ENCODE measurements at places on chromosomes 13 and 19. TPM values are rescaled to one million over a fixed set of nuclear protein-coding genes. Genes with fewer than 3 reads are reported as not detected.

DNA sequence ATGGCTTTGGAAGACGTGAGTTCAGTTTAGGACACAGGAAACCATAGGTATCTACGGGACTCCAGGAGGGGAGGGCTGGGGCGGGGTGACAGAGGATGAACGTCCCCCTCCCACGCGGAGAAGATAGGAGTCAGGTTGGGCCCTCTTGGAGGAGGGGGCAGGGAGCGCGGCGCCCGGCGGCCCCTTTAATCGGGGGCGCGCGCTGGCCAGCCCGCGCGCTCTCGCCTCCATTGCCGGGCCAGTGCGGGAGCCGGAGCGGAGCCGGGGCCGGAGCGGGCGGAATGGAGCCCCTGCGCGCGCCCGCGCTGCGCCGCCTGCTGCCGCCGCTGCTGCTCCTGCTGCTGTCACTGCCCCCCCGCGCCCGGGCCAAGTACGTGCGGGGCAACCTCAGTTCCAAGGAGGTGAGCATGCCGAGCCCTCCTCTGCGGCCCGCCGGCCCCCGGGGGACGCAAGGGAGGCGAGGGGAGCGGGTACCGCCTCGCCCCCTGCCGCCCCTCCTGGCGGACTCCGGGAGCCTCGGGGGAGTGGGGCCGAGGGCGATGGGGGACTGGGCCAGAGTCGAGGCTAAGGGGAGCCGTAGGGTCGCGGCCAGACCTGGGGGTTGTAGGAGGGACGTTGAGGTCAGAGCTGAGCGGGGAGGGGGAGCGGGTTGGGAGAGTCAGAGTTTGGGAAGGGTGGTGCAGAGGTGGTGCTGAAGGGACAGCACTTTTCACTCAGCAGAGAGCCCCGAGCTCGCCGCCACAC, at the start of gene TMEM145:
TMEM145 (plus strand) TSS at position 214 of the 744 bp plus-strand sequence; CDS start at position 282, 68 bp downstream.
- peak; percentile 68 for DNase-seq

Gene TMEM161A
- total RNA-seq = 24.2 TPM

DNA sequence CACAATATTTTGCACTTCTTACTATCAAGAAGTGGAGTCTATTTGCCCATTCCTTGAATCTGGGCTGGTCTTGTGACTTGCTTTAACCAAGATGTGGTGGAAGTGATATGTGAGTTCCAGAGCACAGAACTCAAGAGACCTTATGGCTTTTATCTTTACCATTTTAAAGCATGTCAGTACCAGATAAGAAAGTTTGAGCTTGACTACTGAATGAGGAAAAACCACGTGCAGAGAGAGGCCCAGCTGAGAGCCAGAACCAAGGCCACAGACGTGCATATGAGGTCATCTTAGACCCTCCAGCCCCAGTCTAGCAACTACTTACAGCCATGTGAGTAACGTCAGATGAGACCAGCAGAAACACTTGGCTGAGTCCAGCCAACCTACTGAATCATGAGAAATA, 6.3 kb upstream of the CDK8 start:
- no peak for DNase-seq

Gene METTL21C
- not detected for total RNA-seq

DNA sequence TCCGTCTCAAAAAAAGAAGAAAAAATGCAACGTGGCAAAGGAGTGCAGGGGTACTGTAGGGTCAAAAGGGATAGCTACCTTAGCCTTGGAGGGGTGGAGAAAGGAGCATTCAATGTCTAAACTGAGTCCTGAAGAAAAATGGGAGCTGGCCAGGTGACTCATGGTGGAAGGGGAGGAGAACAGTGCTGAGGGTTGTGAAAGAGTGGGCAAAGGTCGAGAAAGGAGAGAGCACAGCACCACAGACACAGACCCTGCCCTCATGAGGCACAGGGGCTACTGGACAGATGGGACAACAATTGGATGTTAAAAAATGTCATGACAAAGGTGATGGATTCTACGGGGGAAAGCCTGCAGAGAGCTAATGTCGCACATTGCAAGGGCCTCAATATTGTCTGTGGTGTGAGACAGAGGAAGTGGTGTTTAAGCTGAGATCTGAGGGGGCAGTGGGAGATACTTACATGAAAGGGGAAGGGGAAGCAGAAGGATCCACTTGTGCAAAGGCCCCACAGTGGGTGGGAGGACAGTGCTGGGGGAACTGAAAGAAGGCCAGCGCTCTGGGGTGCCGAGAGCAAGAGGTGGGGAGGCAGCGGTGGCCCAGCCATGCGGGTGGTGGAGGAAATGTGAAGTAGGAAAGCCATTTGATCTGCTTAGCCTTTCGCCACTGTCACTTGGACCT, 42.9 kb upstream of the URAD start:
- DNase-seq = no peak

GRCh38 chr19:35086455-35086854, 29.2 kb upstream of the FXYD3 start:
- DNase-seq = no peak

GRCh38 chr13:75454497-75454896, 27.5 kb downstream of the TBC1D4 start:
- DNase-seq = no peak

Gene COL5A3
- total RNA-seq = 0.04 TPM

Gene IZUMO4
- 12.4 TPM for total RNA-seq

Measured in activated naive CD8-positive, alpha-beta T cell treated with anti-CD3 and anti-CD28 coated beads for 36 hours (primary cell).